ENCODE measurements at places on chromosomes 1 and 21.

- no peak for DNase-seq
Measured at GRCh38 chr1:179142889-179143299, 61.0 kb downstream of the TOR3A start.

DNA sequence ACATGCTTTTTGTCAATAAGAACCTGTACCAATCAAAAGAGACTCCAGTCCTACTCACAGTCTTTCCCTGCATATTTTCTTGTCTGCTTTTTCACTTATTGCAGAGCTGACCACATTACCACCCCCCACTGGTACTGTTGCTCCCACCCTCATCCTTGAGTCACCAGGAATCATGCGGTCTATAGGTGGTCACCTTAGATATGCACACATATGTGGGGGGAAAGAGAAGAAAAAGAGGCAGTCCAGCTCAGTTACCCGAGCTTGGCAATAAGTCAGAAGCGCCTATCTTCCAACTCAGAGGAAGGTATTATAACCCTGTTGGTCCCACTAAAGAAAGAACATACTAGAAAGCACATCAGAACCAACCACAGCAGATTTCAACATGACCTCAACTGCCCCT is 119.2 kb downstream of the SMYD2 start:
- no peak for DNase-seq

DNA sequence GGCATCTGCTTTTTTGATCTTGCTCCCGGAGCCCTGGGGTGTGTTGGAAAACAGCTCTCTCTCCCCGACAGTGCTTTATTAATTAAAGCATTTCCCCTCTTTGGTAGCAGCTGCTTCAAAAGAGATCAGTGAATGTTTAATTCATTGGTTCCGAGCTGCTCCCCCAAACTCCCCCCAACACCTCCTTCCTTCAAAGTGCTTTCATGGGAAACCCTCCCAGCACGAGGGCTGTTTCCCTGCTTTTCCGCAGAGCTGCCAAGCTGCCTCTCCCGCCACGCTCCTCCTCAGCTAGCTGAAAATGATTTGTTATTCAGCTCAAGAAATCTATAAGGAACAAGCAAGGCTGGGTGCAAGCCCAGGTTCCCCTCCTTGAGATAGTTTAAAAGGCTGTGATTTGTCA is 40.0 kb upstream of the DISP3 start:
- DNase-seq: no peak

DNA sequence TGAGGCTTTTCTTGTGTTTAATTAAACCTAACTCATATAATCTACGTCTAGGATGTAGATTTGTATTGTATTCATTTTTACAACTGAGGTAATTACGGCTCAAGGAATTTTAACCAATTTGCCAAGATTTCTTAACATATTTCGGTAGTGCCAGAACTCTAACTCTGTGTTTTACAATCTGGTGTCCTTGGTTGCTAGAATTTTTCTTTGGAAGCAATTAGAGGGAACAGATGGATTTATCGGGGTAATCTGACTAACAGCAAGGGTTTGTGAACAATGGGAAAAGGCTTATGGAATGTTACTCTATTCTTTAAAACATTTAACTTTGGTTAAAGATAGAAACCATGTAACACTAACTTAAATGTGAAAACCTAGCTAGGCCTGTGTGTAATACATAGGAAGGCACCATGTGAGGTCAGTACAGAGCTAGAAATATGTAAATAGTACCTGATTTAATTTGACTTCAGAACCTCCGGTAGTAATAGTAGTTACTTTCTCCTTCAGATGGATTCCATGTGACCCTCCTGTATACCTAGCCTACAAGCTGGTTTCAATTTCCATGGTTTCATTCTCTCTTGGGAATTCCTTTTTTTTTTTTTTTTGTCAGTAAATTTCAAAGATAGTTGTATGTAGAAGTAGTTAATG is 1.2 kb downstream of the MTF2 start:
- DNase-seq: no peak

Measured in activated naive CD8-positive, alpha-beta T cell treated with anti-CD3 and anti-CD28 coated beads for 36 hours (primary cell).